ENCODE measurements at places on chromosomes 5 and 9.

GRCh38 chr5:90289837-90290236 lies 119.7 kb downstream of the CETN3 start:
- no peak for DNase-seq

GRCh38 chr5:7897014-7897600 lies 28.2 kb downstream of the MTRR start:
- no peak for DNase-seq

DNA sequence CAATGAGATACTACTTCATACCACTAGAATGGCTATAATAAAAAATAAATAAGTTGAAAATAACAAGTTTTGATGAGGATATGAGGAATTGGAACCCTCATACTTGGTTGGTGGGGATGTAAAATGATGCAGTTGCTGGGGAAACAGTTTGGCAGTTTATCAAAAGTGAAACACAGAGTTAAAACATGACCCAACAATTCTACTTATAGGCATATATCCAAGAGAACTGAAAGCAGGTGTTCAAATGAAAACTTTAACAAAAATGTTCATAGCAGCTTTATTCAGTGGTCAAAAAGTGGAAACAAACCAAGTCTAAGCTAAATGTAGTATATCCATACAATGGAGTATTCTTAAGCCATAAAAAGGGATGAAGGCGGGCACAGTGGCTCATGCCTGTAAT lies 13.1 kb upstream of the LHFPL2 start:
- DNase-seq, result no peak

DNA sequence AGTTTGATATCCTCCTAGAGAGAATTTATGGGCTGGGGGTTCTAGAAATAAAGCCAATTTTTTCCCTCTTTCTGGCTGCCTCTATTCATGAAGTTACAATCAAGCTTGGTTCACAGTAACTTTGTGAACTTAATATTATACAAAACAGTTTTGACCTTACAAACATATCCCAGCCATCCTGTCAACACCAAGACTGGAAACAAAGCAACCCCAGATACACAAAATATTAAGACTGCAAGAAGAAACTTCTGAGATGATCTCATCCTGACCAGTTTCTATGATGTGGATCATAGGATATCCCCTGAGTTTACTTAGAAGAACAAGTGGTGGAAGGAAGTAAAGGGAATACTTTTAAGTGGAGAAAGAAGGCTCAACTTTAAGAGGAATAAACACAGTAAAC lies 28.3 kb upstream of the CER1 start:
- DNase-seq, result no peak
